ENCODE measurements at places on chromosomes 5 and 9. TPM values are rescaled to one million over a fixed set of nuclear protein-coding genes. Genes with fewer than 3 reads are reported as not detected.
A peak's percentile ranks its signal among the peaks of the same experiment; 100 is the strongest.

- no peak for DNase-seq
These were observed 2.7 kb upstream of the PCBD2 start for GRCh38 chr5:134902071-134902801.

The DOK3 gene
- total RNA-seq, result 2.4 TPM

- DNase-seq, result no peak
These were observed 169.3 kb downstream of the NTRK2 start for GRCh38 chr9:84838879-84839278.

DNA sequence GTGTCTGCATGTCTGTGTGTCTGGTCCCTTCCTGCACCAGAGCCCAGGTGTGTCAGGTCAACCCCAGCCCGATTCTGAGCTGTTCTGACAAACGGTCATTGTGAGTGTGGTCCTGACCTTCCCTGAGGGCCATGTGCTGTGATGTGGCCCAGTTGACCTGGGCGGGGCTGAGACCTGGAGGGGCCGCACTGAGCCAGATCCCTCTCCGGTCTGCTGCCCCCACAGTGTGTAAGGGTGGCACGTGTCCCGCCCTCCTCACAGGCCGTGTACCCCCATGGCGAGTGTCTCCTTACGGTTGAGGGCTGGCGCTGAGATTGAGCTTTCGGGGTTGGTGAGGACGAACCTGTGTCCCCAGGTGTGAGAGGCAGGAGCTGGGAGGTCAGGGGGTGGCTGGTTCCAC, 136.5 kb downstream of the MRPL36 start:
- peak; percentile 9 for DNase-seq

DNA sequence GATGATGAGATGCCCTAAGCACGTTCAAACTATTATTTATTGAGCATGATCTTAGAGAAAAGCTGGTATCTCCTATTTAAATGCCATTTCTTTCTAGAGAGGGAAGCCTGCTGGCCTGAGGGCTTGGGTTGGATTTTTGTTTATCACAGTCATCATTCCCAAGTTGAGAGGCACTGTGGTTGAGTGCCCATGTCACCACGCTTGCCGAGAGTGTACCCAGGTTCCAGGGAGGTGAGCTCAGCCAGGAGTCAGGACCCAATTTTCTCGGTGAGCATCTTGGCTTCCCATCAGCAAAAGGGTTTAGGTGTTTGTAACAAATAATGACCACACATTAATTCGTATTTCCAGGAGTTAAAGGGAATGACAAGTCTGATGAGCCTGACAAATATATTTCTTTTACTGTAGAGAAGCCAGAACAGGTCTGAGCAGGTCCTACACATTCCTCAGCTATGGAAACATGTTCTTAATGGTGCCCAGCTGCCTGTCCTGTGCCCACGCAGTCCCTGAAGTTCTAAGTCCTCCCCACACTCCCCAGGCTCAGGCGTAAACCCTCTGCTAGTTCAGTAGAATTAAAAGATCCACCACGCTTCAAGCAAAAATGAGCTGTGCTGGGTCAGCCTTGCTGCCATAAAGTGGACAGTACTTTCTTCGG, 258.9 kb upstream of the IRX2 start:
- DNase-seq, result no peak

GRCh38 chr9:137837345-137838278, 40.0 kb upstream of the CACNA1B start:
- DNase-seq, result no peak

The ZFAND5 gene
- 101 TPM for total RNA-seq

The HSPA9 gene
- total RNA-seq, result 217 TPM

GRCh38 chr5:72485430-72485974, 21.7 kb downstream of the ZNF366 start:
- no peak for DNase-seq

DNA sequence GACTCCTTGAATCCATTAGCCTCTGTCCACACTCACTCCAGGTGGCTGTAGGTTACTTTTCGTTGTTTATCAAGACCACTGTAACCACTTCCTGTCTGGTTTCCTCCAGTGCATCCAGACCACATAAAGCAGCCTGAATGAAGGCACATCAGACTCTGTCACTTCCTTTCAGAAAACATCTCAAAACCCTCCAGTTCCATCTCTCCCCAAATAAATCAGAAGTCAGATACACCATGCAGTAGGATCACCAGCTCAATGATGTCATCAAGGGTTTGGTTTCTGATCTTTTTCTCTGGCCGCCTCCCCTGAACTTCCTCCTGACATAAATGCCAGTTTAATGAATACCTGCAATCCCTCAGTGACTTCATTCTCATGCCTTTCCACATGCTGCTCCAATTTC, 161.2 kb downstream of the ZNF462 start:
- no peak for DNase-seq

- no peak for DNase-seq
These were observed 144.3 kb downstream of the NR3C1 start for GRCh38 chr5:143259254-143259605.

Data from activated CD4-positive, alpha-beta memory T cell treated with anti-CD3 and anti-CD28 coated beads, Interleukin-2, amount 10 ng/mL, durations not matched to agents 7 days and 5 days (primary cell).